ENCODE measurements at places on chromosomes 13 and 19. TPM values are rescaled to one million over a fixed set of nuclear protein-coding genes. Genes with fewer than 3 reads are reported as not detected.
A peak's percentile ranks its signal among the peaks of the same experiment; 100 is the strongest.

KIR3DL2 gene
- not detected for total RNA-seq

SLC10A2 gene
- not detected for total RNA-seq

TGFBR3L gene
- not detected for total RNA-seq

IGFL2 gene
- 0.54 TPM for total RNA-seq

CEACAM19 gene
- 3.4 TPM for total RNA-seq

MEF2B gene
- total RNA-seq, result 2.0 TPM

DNA sequence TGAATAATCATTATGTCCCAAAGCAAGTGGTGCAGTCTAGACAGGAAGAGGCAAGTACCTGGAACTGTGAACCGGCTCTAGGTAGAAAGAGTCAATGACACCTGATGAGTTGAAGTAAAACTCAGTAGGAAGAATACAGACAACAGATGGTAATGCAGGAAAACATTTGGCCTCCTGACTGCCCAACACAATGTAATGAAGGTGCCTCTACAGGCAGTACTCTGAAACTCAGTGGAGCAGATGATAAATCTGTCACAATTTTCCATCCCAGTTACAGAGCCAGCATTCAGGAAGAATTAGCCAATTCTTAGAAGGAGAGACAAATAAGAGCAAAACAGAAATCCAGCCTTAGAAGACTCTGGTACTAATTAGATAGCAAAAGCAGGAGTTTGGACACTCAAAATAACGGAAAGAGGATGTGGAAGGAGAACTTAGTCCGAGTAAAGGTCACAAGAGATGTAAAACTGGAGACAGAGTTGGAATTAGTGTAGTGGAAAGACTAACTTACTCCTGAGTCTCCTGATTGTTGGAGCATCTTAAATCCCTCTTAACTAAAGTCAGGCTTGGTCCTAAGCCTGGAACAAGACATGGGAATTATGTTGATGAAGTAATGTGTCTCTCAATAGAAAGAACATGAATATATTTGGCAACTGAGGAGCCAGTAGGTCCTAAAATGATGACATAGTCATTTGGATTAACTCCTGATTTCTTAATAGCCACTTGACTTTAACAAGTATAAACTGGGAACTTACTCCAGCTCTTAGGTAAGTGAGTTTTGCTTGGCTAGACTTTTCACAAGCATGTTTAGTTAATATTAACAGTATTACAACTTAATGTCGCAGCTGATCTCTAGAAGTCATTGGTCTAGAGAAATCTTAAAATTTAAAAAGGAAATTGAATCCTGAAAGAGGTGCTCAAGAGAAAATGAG lies 457.3 kb upstream of the MIR17HG start:
- H3K4me1 ChIP-seq, result no peaks in the 10 kb centered on the region
- no peaks in the 10 kb centered on the region for H3K36me3 ChIP-seq
- DNase-seq, result no peak
- no peaks in the 10 kb centered on the region for H3K27me3 ChIP-seq

DNA sequence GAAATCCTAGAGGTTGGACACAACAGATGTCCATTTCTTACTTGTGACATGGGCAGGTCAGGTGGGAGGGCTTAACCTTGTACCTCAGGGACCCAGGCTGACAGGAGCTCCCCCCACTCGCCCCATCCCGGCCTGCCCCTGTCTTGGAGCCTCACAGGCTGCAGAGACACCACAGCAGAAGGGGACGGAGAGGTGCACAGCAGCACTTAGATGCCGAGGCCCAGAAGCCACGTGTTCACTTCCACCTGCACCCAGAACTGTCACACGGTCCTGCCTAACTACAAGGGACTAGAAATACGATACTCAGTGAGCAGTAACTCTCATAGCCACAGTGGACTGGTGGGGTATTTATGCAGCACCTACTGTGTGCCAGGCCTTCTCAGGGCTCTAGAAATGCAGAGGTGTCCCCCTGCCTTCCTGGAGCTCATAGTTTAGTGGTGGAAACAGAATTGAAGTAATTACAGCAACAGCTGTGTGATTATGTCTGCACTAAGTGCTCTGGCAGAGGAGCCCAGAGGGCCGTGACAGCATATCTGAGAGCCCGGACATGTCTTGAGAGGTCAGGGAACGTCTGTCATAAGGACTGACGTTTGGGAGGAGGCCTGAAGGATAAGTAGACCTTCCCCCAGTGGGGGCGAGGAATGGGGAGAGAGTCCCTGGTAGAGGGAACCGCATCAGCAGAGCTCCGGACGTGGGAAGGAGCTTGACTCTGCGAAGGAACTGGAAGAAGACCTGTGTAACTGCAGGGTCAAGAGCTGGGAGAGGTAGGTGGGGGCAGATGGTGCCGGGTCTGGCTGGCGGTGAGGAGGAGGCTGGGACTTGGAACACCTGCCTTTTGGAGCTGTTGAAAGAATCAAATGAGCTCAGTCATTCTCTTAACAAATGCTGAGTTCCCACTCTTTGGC lies 130.0 kb downstream of the SIPA1L3 start:
- DNase-seq, result no peak
- no peak overlapping the region for H3K27ac ChIP-seq
- H3K36me3 ChIP-seq, result no peaks in the 10 kb centered on the region
- H3K27me3 ChIP-seq, result no peaks in the 10 kb centered on the region
- peaks cover 5% of the 10 kb centered on the region for H3K4me1 ChIP-seq

- no peak overlapping the region for H3K4me3 ChIP-seq
- no peak for DNase-seq
- no peaks in the 10 kb centered on the region for H3K36me3 ChIP-seq
- no peaks in the 10 kb centered on the region for H3K27me3 ChIP-seq
- H3K27ac ChIP-seq, result no peak overlapping the region
- H3K4me1 ChIP-seq, result peaks cover 6% of the 10 kb centered on the region
Observed at GRCh38 chr13:20720499-20720898, 17.0 kb downstream of the IL17D start.

DNA sequence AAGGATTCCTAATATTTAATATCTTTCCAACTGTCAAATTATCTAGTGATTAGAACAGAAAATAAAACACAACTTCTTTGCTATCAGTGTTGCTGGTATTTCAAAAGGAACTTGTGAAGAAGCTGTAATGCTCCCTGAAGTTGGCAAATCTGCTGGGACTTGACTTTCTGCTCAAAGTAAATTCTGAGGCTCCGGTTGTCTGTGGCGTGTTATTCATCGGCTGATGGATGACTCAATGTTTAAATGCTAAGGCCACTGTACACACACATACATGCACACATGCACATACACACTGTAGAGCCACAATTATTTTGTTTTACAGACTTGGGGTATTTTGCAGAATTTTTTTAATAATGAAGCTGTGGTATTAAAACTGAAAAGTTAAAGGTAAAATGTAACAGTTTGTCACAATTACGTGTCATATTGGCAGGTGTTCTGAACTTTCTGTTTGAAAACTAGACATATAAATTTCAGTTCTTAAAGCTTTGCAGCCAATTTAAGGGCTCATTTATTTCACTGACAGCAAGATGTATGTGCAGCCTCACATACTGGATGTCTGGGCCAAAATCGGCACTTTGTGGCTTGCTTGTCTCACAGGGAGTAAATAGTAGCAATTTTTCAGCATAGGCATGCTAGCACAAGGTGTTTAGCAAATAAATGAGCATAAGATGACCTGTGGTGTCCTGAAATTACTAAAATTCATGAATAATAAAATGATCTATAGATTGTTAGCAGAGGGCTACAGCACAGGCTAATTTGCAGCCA lies 1691.7 kb upstream of the PCDH20 start:
- no peaks in the 10 kb centered on the region for H3K36me3 ChIP-seq
- H3K27ac ChIP-seq, result no peak overlapping the region
- no peak for DNase-seq
- H3K4me3 ChIP-seq, result no peak overlapping the region
- H3K4me1 ChIP-seq, result no peaks in the 10 kb centered on the region

- no peaks in the 10 kb centered on the region for H3K36me3 ChIP-seq
- H3K4me3 ChIP-seq, result no peak overlapping the region
- H3K27me3 ChIP-seq, result no peaks in the 10 kb centered on the region
- H3K4me1 ChIP-seq, result no peaks in the 10 kb centered on the region
- DNase-seq, result no peak
Observed at GRCh38 chr13:77774181-77774580, 76.7 kb downstream of the SLAIN1 start.

DNA sequence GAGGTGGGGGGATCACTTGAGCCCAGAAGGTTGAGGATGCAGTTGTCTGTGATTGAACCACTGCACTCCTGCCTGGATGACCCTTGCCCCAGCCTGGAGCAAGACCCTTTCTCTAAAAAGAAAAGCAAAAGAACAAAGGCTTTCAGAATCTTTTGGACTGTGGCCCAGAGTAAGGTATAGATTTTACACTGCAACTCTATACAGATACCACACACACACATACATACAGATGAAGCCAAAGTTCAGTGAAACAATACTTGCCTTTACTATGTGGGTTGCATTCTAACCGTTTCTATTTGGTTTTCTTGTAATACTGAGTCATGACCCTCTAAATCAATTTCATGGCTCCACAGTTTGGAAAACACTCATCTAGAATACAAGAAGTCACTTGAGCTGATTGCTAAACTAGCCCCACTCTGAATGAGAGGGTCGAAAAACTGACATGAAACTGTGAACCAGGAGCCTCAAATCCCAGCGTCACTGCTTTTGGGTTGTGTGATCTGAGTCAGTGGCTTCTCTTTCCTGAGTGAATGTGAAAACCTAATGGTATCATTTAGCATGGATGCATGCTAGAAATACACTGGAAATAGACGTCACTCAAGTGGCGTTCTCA lies 756.1 kb downstream of the UQCRFS1 start:
- no peaks in the 10 kb centered on the region for H3K36me3 ChIP-seq
- H3K4me3 ChIP-seq, result no peak overlapping the region
- H3K27ac ChIP-seq, result no peak overlapping the region
- no peaks in the 10 kb centered on the region for H3K27me3 ChIP-seq
- H3K4me1 ChIP-seq, result no peaks in the 10 kb centered on the region

DNA sequence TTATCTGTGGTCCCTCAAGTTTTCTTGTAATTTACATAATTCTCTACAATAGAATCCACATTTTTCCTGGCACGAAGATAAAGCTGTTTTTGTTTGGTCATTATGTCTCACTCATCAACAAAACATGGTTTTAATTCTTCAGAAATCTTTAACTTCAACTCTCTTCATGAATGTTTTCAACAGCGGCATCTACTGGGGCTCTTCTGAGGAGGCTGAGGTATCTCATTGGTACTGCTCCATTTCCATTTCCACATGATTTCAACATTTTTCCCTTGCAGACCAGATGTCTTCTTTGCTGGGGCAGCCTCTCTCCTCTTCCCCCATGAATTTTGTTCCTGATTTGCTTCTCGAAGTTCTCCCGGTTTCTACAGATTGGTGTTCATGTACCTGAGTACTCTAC lies 5.8 kb upstream of the KBTBD7 start:
- no peaks in the 10 kb centered on the region for H3K36me3 ChIP-seq
- peaks cover 18% of the 10 kb centered on the region for H3K4me1 ChIP-seq
- no peak overlapping the region for H3K4me3 ChIP-seq
- no peaks in the 10 kb centered on the region for H3K27me3 ChIP-seq
- no peak overlapping the region for H3K27ac ChIP-seq

DNA sequence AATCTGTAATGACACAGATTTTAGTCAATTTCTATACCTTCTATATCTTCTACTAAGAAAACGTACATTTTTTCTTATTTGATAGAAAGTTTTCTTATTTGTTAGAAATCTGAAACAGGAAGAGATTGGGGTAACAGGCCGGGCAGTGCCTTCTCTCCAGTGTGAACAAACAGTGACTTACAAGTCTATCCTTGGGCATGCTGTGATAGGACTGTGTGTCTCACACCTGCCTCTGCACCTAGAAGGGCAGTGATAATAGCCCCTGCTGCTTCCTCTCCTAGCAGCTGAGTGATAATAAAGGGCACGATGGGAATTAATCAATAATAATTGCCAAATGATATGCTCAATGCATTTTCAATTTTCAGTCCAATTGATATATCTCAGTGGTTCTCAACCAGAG lies 1.4 kb downstream of the TMEM272 start:
- H3K4me3 ChIP-seq, result no peak overlapping the region
- no peaks in the 10 kb centered on the region for H3K36me3 ChIP-seq
- no peak for DNase-seq
- peaks cover 10% of the 10 kb centered on the region for H3K4me1 ChIP-seq

- no peak overlapping the region for H3K4me3 ChIP-seq
- peaks cover 27% of the 10 kb centered on the region for H3K4me1 ChIP-seq
- H3K36me3 ChIP-seq, result no peaks in the 10 kb centered on the region
- no peaks in the 10 kb centered on the region for H3K27me3 ChIP-seq
- no peak overlapping the region for H3K27ac ChIP-seq
Observed at GRCh38 chr13:75907044-75907443, 270.9 kb downstream of the LMO7 start.

GRCh38 chr19:5143471-5144411 lies 174.8 kb downstream of the KDM4B start:
- H3K36me3 ChIP-seq, result peaks cover 33% of the 10 kb centered on the region
- H3K4me3 ChIP-seq, result no peak overlapping the region
- no peak for DNase-seq
- H3K27ac ChIP-seq, result no peak overlapping the region
- no peaks in the 10 kb centered on the region for H3K4me1 ChIP-seq

GRCh38 chr13:79995334-79995733 lies 345.6 kb downstream of the SPRY2 start:
- H3K27me3 ChIP-seq, result no peaks in the 10 kb centered on the region
- no peaks in the 10 kb centered on the region for H3K36me3 ChIP-seq
- no peak for DNase-seq
- no peaks in the 10 kb centered on the region for H3K4me1 ChIP-seq

DNA sequence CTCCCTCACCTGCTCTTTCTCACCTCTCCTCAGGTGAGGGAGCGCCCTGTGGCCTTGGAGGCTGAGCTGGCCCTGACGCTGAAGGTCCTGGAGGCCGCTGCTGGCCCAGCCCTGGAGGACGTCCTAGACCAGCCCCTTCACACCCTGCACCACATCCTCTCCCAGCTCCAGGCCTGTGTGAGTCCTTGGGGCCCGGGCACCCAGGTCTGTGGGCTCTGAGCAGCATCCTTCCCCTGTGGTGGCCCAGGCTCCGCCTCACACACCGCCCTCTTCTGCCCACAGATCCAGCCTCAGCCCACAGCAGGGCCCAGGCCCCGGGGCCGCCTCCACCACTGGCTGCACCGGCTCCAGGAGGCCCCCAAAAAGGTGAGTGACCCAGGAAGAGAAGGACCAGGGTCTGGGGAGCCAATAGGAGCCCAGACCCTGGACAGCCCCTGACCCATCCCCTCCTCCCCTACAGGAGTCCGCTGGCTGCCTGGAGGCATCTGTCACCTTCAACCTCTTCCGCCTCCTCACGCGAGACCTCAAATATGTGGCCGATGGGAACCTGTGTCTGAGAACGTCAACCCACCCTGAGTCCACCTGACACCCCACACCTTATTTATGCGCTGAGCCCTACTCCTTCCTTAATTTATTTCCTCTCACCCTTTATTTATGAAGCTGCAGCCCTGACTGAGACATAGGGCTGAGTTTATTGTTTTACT lies 1.9 kb downstream of the IFNL1 start:
- no peak overlapping the region for H3K27ac ChIP-seq
- no peaks in the 10 kb centered on the region for H3K4me1 ChIP-seq
- H3K4me3 ChIP-seq, result no peak overlapping the region

GRCh38 chr19:40777645-40777936 lies 456 bp upstream of the RAB4B start:
- H3K4me3 ChIP-seq, result peak overlapping the region; percentile 70
- peaks cover 13% of the 10 kb centered on the region for H3K4me1 ChIP-seq
- H3K27me3 ChIP-seq, result no peaks in the 10 kb centered on the region
- H3K27ac ChIP-seq, result peak overlapping the region; percentile 99

- peak overlapping the region; percentile 49 for H3K4me3 ChIP-seq
- peaks cover 11% of the 10 kb centered on the region for H3K27me3 ChIP-seq
- no peaks in the 10 kb centered on the region for H3K36me3 ChIP-seq
- no peak for DNase-seq
- no peaks in the 10 kb centered on the region for H3K4me1 ChIP-seq
Observed at GRCh38 chr13:20232556-20233277, 598 bp upstream of the GJB6 start.
